ENCODE measurements at places on chromosomes 7 and 10. TPM values are rescaled to one million over a fixed set of nuclear protein-coding genes. Genes with fewer than 3 reads are reported as not detected.

Gene OR6V1
- not detected for polyA plus RNA-seq

DNA sequence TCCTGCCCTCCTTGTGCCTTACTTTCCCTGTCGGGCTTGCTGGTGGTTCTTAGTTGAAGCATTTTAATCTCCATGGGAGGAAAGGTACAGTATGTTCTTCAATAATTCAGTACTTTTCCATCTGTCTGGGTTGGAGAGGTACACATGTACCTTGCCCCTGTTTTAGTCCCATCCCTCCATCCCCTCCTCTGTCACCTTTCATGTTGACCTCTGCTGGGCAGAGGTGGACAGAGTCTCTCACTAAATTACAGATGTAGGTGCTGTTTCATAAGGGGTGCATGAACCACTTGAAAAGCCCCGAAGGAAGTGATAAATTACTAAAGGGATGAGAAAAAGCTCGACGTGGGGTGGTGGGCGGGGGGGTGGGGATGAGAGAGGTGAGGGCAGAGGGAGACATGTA is 5.4 kb downstream of the AGFG2 start:
- DNase-seq, result no peak

DNA sequence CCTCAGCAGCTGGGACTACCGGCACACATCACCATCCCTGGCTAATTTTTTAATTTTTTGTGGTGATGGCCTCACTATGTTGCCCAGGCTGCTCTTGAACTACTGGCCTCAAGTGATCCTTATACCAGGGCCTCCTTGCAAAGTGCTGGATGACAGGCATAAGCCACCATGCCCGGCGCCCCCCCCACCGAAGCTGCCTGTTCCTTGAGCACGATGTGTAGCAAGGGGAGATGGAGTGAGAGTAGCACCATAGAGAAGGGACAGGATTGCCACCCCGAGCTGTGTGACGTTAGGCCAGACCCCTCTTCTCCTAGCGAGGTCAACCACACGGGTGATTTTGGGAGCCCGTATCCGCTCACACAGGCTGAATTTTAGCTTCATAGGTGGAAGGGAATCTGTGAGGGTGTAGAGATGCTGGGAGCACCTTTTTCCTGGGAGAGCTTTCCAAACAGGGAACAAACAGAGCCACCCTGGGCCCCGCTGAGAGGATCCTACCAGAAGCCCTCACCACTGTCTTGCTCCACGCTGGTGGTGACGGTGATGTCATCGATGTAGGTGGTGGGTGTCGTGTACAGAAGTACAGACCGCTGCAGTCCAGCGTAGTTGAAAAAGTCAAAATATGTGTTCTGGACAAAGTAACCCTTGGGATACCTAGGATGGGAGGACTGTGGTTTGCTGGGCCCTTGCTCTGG is 3.0 kb downstream of the GUSB start:
- no peak for DNase-seq

- DNase-seq, result no peak
Observed at GRCh38 chr7:41188163-41189130, 514.4 kb downstream of the INHBA start.

DNA sequence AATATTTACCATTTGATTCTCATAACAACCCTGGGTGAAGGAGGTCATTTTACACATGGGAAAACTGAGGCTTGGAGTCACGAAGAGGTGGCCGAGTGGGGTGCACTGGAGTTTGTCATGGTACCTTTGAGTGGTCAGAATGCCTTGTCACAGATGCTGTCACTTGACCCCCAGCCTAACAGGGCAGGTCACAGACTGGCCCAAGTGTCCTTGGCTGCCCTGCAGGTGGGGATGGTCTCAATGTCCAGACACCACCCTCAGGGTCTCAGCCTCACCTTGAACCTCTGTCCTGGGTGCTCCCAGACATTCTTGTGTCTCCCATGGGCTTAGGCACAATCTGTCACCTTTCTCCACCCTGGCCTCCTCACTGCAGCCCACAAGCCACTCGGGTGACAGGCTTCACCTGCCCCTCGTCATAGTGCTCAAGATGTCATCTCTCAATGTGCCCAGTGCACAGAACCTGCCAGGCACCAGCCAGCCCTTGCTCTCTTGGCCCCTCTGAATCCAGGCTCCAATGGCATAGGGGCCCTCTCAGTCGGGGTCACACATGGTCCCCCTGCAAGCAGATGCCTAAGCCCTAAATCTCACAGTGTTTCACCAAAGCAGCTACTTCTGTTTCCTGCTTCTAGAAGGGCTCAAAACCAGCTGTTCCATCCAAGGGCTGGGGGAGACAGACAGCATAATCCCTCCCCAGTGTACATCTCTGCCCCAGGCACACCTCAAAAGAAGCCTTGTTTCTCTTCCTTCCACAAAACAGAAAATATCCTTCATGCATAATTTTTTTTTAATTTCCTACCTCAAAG is 76.8 kb upstream of the NANOS1 start:
- DNase-seq, result no peak

- DNase-seq, result no peak
Observed at GRCh38 chr7:102230593-102230992, 56.1 kb upstream of the SH2B2 start.

GRCh38 chr7:33934391-33934790 is 29.1 kb downstream of the BMPER start:
- no peak for DNase-seq
